ENCODE measurements at places on chromosomes 12 and 14.

- DNase-seq = no peak
Measured at GRCh38 chr12:106973545-106973944, 13.4 kb downstream of the MTERF2 start.

GRCh38 chr12:116910645-116911451 is at the start of gene FBXW8:
Gene FBXW8 (plus strand): TSS chr12:116910950. CDS start chr12:116911038, 88 bp downstream.
- DNase-seq = peak; percentile 40

- no peak for DNase-seq
Measured at GRCh38 chr12:64714551-64714968, 44.6 kb downstream of the GNS start.

- DNase-seq = no peak
Measured at GRCh38 chr14:76271041-76271755, 104.7 kb upstream of the ESRRB start.

DNA sequence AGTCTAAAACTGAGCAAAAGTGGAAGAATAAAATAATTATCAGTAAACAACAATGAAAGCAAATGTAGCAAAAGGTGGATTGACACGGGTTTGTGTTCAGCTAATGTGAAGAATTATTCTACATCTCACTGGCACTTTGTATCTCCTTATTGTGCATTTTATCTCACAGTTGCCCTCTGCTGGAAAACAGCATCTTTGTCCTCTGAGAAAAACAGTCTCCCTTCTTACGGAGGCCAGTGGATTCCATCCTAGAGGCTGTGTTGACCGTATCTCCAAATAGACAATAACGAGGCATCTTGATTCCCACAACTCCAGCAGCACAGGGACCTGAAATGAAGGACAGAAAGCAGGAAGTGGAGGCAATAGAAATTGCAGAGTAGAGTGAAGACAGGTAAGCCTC is 51.3 kb upstream of the PLBD1 start:
- DNase-seq = no peak

DNA sequence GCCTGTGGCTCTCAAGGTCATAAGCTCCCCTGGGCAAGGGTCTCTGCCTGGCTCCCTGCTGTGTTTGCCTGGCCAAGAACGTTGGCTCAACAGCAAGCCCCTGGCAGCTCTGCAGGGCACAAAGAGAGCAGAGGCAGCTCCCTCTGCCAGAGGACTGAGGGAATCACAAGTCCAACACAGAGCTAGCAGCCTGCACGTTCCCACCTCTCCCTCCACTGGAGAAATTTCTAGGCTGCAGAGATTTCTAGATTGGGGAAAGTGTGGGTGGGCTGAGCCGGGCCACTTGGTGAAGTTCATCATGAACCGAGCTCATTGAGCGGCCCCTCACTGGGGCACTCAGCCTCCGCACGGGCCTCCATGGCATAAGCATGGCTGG is 19.8 kb downstream of the ZFYVE21 start:
- no peak for DNase-seq

DNA sequence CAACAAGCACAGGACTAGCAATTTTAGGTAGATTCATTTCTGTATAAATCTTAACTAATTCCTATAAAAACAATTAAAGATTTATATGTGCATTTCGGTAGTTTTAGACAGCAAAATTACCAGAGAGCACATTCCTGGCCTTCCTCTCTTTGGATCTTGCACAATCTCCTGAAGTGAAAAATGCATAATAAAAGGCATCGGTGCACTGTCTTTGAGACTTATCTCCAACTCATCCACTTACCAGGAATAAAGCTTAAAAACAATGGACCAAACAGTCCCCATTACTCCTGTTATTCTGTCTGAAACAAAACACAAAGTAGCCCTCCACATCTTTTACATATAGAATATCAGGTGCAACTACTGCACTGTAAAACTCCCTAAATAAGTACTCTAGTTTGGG is 69.3 kb downstream of the HECTD1 start:
- no peak for DNase-seq

GRCh38 chr12:559906-560455 is 100.2 kb downstream of the B4GALNT3 start:
- DNase-seq = no peak

GRCh38 chr14:92633724-92634123 is 114.7 kb downstream of the LGMN start:
- no peak for DNase-seq

DNA sequence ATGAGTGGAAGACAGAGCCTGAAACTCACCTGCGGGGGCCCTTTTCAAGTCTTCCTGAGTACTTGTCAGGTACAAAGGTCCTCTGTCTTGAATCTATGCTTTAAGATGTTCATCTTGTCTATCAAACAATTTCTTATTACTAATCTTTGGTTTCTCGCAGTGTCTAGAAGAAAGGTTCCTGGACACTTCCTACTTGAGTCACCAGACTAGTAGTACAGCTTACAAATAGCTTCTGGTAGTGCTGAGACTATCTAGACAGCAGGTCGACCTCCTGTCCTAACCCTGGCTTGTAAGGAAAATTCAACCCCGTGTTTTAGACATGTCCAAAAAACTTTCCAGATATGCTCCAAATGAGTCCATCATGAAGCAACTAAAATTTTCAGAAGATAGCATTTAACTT is 11.2 kb upstream of the ARID2 start:
- no peak for DNase-seq

DNA sequence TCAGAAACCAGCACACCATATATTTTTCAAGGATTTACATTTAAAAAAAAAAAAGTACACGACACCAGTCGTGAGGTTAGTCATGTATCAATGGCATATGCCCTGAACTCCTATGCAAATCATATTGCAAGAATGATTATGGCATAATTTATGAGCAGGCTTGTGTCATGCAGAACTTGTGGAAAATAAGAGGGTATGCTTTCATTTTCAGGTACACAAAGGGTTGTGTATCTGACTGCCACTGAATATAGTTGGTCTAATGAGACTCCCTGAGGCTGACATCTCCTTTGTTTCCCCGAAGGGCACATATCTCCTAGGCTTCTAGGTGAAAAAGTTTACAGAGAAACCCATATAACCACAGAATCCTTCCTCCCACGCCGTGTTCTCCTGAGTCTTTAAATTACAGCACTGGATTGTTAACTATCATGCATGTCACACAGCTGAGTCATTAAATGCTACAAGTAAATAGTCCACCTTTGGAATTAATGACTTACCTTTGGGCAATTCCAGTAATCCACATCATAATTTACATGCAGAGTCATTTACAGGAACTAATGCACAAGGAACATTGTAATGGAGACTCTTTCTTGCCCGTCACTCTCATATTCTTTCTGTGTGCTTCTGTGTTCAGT is 356.7 kb upstream of the DIO2 start:
- DNase-seq = no peak

DNA sequence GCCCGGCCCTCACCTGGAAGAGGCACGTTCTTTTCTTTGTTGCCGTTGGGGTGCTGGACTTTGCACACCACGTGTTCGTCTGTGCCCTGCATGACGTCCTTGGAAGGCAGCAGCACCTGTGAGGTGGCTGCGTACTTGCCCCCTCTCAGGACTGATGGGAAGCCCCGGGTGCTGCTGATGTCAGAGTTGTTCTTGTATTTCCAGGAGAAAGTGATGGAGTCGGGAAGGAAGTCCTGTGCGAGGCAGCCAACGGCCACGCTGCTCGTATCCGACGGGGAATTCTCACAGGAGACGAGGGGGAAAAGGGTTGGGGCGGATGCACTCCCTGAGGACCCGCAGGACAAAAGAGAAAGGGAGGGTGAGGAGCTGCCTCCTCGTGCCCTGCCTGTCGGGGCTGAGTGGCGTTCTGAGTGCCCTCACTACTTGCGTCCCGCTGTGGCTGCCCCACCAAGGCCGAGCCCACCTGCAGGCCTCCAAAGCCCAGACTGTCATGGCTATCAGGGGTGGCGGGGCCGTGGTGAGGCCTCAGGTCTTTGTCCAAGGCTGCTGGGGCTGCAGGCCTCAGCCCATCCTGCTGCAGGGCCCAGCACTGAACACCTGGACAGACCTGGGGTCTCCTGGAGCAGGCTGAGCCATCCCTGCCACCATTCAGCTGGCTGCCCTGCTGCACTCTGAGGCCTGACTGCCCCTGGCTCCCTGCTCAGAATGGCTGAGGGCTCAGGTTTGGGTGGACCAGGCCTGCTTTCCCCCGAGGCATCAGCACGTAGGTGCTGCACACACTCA is 329.7 kb downstream of the TMEM121 start:
- no peak for DNase-seq

DNA sequence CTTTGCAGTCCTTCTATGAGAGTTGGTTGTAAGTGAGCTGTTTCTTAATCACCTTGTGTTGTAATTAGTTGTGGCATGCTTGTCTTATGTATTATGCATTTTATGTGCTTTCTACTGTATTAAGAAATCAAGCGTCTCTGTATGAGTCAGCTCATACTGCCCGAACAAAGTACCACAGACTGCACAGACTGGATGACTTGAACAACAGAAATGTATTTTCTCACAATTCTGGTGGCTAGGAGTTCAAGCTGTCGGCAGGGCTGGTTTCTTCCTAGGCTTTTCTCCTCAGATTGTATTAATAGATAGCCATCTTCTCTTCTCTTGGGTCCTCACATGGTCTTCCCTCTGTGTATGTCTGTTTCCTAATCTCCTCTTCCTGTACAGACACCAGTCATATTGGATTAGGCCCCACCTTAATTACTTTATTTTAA is 77.7 kb downstream of the FLRT2 start:
- DNase-seq = no peak

DNA sequence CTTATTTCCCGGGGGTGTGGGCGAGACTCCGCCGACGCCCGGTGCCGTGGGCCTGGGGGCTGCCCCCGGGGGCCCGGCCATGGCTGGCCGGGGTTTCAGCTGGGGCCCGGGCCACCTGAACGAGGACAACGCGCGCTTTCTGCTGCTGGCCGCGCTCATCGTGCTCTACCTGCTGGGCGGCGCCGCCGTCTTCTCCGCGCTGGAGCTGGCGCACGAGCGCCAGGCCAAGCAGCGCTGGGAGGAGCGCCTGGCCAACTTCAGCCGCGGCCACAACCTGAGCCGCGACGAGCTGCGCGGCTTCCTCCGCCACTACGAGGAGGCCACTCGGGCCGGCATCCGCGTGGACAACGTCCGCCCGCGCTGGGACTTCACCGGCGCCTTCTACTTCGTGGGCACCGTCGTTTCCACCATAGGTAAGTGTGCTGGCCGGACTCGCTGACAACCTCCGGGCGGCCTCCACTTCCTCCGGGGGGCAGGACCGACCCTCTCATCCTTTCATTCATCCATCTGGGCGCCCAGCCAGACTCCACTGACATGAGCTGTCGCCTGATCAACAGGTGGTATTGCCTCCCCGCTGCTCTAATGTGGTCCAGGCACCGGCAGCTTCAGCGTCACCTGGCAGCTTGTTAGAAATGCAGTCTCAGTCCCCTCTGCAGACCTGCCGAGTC is 467 bp downstream of the KCNK13 start:
- DNase-seq = no peak

DNA sequence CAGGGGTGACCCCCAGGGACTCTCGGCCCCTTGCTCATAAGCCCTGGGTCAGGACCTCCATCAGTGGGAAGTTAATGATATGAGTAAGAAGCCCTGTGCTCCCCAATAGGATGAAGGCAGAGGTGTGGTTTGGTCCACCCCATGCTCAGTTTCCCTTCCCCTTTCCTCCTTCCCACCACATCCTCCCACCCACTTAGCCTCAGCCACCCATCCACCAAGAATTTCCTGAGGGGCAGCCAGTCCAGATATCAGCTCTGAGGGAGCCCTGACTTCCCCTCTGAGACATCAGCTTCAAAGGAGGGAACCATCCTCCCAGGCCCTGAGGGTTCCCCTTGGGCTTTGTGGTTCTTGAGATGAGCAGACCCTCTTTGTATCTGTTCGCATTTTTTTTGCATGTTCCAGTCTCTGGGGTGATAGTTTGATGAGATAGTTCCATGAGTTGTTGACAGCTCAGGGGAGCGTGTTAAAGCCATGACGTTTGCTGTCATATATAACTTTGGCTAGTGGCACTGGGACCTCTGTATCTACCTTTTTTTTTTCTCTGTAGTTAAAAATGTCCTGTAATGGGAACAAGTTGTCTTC is 71.2 kb downstream of the LGMN start:
- no peak for DNase-seq

DNA sequence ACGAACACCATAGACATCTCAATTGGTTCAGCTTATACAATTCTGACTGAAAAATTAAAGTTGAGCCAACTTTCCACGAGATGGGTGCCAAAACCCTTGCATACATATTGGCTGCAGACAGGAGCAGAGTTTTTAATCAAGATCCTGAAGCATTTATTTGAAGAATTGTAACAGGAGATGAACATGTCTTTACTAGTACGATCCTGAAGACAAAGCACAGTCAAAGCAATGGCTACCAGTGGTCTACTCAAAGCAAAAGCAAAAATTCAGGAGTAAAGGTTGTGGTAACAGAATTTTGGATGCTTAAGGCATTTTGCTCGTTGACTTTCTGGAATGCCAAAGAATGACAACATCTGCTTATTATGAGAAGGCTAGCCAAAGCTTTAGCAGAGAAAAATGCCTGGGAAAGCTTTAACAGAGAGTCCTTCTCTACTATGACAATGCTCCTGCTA is 20.7 kb downstream of the ZDHHC17 start:
- DNase-seq = no peak

DNA sequence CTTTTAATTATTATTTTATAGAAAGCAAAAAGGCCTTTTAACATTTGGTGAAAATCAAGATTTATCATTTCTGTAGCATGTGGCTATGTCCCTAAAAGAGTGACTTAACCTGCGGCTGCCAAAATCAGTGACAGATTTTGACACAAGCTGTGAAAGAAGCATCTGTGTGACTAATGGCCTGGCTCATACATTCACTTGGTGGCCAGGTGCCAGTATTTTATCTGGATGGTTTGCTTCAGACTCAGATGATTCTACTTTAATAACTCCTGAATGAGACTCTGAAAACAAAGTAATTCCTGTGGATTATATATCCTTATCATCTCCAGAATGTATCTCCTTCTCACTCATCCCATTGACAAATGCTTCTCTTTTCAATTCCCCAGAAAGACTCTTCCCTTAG is 103.0 kb downstream of the FSCB start:
- DNase-seq = no peak

GRCh38 chr14:85762526-85762925 is 232.6 kb downstream of the FLRT2 start:
- DNase-seq = no peak

DNA sequence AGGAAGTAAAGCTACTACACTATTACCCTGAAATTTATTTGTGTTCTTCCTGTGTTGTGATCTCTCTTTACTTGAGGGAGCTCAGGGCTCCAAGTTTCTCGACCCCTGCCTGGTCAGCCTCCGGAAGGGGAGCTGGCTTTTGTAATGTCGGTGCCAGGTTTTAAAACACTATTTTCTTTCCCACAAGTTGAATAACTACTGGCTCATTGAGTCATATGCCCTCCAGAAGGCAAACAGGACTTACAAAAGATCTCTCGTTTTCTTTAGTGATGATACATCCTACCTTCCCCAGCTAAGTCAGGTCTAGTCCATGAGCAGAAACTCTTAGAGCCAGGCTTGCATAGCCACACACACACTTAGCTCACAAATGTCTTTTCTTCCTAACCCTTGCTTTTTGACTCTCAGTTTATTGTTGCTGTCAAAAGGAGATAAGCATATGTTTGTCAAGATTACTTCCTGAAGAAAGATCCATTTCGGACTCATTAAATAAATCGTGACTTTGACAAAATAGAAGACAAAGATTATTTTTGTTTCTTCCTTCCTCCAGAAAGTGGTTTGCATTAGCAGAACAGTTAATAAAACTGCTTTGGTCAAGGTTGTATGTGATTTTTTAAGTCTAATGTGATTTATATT is 209.8 kb upstream of the FLRT2 start:
- no peak for DNase-seq
